Urinary bladder (tissue), 4 donors: ENCODE measurements at places on chromosomes 4 and X. TPM values are rescaled to one million over a fixed set of nuclear protein-coding genes. Genes with fewer than 3 reads are reported as not detected.

DNA sequence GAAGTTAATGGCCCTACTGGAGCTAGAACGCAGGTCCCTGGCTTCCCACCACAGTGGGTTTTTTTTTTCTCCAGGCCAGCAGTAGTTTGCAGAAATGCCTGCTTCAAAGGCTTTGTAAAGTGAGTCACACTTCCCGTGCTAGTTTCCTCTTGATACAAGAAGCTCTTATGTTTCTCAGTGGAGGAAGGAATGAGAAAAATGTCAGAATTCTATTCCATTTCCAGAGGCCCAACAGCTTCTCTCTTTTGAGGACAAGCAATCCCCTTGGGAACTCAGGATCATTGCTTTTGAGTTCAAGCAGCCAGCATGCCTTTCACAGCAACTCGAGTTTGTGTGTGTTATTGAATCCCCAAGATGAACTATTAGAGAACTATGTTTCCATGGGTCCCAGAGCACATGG, 134.3 kb downstream of the GUCY2F start:
- no peak for DNase-seq

DNA sequence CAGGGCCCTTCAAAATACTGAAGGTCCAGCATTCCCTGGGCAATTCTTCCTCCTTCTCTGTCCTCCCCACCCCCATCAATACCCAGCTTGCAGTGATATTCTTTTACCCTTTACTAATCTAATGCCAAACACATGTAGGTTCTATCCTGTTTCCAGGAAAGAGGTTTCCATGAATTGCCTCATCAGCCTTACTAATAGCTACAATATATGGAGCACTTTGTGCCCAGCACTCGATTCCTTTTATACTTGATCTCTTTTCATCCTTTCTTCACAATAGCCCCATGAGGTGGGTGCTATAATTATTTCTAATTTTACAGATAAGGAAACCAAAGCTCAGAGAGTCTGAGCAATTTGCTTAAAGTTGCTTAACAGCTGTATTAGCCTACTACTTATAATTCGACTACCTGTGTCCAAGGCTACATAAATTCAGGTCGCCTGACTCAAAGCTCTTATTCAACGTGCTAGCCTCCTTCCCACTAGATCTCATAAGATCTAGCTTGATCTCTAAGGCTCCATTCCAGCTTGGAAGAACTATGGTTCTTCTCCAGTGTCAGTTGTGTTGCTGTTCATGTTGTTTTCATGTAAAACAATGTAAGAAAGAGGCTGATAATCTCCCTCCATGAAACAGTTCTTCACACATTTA, 229.6 kb upstream of the PGRMC2 start:
- no peak for DNase-seq

Gene SYP
- total RNA-seq = 4.7 TPM

GRCh38 chr4:142528433-142528832, 317.7 kb downstream of the INPP4B start:
- DNase-seq = no peak
